ENCODE measurements at places on chromosomes 6 and 20.

DNA sequence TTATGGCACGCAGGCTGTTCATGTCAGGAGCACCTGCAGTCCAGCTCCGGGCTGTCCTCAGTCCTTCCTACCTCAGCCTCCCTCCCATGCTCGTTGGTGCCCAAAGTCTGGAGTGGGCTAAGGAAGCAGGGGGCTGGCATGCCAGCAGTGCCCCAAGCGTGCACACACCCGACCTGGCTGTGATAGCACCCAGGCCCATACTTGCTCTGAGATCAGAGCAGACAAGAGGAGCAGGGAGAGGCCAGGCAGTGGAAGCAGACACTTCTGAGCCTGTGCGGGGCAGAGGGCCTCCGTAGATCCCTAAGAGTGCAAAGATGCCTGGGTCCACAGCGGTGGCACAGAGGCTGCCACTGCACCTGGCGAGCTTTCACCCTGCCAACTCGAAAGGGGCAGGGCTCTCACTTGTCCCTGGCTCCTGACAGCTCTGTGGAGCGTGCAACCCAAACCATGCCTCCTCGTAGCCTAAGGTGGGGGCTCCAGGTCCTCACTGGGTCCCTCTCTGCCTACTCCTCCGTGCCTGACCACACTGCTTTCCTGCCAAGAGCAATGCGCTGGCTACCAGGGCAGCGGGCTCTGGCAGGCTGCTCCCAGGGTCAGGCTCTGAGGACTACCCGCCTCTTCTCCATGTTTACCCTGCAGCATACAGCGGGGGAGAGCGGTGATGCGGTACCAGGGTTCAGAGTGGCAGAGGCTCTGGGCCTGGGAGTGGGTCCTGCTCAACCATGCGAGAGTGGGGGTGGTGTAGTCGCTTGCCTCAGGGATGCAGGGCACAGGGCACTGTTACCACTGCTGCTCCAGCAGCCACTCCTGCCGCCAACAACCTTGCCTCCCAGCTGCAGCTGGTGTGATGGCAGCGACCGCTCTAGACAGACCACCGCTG lies 59.5 kb downstream of the MANEA start:
- no peak for DNase-seq

GRCh38 chr20:64082820-64083377 lies 1.3 kb downstream of the LKAAEAR1 start:
- DNase-seq: no peak

DNA sequence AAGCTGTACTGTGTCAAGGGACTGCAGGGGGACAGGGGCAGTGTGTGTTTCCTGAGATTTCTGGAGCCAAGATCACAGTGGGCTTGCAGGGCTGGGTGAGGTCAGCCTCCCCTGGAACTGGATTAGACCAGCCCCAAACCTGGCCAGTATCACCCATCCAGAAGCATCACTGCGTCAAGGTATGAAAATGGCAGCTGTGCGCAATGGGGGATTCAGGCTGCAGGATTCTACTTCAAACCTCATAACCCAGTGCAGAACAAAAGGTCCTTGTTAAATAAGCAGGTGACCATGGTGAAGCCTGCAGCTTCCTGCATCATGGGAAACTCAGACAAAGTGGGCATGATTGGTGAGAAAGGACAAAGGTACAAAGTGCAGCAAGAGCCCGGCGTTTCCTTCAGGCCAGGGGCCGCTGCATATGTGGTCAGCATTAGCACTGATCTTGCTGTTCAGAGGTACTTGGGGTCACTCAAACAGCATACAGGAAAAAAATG lies 33.4 kb downstream of the TRAF3IP2 start:
- no peak for DNase-seq

DNA sequence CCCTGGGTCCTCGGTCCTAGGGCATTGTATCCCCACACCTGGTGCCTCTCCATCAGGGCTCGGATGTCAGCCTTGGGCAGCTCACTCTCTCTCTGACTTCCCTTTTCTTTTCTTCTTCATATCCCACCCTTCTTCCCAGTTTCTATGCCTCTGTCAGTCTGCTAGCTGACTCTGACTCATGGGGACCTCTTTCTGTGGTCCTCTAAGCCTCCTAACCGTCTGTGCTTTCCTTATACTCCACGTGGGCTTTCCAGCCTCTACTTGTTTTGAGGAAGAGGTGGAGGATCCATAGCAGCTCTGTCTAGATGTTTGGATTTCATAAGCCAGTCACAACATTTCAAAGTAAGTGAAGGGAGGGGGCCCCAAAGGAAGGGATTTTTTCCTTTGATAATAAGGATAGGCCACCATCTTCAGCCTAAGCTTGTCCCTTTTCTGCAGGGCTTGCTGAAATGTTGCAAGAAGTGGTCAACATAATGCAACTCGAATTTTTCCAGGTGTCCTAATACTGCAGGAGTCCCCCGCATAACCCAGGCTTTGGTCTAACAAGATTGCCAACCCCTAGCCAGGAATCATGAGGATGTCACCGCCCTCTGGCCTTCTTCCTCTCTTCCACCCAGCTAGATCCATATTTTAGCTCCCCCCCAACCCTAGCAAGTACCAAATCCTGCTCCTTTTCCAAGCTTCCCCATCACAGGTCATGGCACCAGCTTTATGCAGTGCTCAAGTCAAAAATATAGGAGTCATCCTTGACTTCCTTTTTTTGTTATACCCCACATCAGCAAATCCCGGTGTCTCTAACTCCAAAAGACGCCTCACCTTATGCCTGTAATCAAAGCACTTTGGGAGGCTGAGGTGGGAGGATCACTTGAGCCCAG lies 8.7 kb upstream of the PLTP start:
- DNase-seq: no peak

DNA sequence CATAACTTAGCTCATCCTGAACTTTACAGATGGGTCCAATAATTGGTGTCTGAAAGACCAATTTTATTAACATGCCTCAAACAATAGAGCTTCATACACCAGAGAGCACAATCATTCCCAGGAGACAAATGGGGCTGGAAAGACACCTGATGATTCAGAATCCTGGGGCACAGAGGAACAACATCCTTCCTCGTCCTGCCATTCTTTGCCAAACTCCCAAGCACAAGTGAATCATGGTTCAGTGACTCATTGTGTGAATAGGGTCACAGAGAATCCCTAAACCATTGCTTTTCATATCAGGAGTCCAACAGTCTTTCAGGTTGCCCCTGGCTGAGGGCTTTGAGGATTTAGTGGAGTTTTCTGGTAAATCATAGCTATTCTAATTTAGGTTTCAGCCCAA lies 266.4 kb upstream of the BMP2 start:
- no peak for DNase-seq

GRCh38 chr6:108735310-108736001 lies 112.8 kb upstream of the ARMC2 start:
- no peak for DNase-seq

- no peak for DNase-seq
These were observed 236.1 kb downstream of the PACRG start for GRCh38 chr6:162963861-162964260.

- no peak for DNase-seq
These were observed 32.7 kb downstream of the HLA-A start for GRCh38 chr6:29974901-29975560.

DNA sequence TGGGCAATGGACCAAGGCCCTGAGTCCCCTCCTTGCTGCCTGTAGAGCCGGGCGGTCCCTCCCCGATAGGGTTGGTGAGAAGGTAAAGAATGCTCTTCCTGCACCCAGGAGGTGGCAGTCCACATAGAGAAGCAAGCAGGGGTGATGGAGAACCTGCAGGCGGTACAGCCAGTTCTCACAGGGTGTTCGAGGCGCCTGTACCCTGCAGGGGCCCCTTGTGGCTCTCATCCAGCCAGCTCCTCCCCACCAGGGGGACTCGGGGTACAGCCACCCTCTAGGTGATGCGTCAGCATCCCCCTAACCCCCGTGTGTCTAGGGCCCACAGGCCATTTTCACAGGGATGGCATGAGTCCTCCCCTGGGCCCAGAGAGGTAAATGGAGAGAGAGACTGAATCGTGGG lies 5.1 kb upstream of the COL9A3 start:
- DNase-seq: no peak

Data from cerebellar nuclear complex (tissue), 1 donor.